ENCODE measurements at places on chromosomes 2 and 18.

- DNase-seq = no peak
Observed at GRCh38 chr2:142756430-142756829, 121.0 kb upstream of the KYNU start.

DNA sequence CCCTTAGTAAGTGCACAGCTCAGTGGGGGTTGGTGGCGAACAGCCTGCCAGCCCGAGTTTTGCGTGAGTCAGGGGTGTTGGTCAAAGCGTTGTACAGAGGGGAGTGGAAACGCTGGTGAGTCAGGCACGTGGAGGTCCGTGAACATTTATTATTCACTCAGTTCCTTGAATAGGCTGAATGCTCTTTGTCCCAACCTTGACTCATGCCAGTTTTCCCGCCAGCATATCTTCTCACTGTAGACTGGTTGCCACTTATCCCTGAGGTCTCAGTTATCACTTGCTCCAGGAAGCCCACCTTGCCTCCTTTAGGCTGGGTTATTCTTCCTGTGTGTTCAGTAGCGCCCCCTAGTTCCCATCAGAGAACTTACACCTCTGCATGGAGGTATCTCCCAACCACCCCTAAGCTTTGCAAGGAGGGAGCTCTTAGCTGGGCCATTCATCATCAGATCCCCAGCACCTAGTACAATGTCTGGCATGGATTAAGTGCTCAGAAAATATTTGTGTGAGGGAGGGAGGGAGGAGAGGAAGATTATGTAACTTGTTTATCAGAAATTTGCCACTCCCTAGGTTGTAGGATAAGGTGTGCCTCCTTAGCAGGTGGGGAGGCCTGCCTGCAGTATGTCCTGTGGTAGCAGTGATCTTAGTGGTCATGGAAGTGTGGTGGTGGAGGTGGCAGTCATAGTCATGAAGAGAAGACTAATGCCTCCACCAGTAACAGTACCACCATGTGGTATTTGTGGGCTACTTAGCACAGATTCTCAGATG, 72.1 kb downstream of the CABLES1 start:
- no peak for DNase-seq

- no peak for DNase-seq
Observed at GRCh38 chr2:111068435-111069058, 52.2 kb upstream of the BCL2L11 start.

DNA sequence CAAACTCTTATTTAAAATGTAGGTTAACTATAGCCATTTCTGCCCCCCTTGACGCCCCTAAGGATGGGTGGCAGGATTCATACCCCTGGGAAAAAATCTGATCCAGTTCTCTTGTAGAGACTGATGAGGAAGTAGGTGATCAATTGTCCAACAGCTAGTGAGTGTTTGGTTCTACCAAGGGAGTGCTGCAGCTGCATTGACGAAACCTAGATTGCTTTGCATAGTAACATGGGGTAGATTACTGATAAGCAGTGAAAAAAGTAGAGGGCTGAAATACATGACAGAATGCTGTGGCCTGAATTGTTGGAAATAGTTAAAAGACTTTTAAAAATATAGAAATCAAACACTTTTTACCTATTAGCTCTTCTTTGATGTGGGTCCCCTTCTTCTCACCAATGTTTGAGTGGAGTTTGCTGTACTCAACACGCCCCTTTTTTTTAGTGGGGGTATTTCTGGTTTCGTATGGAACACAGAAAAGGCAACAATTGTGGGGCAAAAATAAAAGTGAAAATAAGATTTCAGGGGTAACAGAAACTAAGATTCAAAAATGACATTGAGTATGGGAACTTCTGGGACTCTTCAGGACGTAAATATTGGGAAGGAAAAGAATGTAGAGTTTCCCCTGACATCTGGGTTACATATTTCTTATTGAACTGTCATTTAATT, 66.2 kb downstream of the MAIP1 start:
- no peak for DNase-seq

- DNase-seq = no peak
Observed at GRCh38 chr2:38556006-38556801, 46.5 kb downstream of the HNRNPLL start.

- peak; percentile 17 for DNase-seq
Observed at GRCh38 chr2:157782057-157782845, 93.9 kb downstream of the ACVR1 start.

DNA sequence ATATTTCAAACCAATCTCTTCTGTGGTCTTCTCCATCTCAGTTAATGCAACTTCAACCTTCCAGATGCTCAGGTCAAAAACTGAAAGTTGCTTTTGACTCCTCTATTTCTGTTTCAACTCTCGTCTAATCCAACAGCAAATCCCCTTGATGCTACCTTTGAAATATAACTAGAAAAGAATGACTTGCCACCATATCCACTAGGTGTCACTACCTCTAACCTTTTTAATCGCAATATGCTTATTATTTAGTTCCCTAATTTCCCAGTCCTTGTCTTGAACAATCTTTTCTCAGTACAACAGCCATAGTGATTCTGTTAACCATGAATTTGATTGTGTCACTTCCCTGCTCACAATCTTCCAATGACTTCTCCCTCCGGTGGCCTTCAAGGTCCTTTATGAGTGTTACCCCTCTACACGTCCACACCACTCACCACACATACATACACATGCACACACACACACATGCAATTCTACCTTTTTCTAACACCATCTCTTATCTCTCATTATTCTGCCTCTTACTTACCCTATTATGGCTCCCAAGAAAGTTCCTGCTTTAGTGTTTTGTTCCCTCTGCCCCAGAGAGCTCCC, 245.5 kb upstream of the KCNJ3 start:
- DNase-seq = peak; percentile 57

GRCh38 chr2:128325611-128326181, 7.0 kb upstream of the HS6ST1 start:
- DNase-seq = no peak

GRCh38 chr2:220787251-220787650, 784.9 kb downstream of the EPHA4 start:
- DNase-seq = no peak

DNA sequence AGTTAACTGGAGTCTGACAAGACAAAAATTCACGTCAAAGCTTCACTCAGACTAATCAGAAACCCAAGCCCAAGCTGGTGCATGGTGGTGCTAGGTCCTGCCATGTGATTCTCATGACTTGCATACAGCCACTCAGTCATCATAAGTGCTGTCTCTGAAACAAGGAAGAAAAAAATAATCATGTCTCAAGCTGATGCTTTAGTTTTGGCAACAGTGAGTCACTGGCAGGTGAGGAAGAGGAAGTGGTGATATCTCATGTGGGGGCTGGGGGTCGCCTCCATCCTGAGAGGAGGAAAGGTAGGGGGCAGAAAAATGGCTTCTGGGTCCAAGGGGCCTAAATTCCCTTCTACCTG, 136.3 kb downstream of the TMEM163 start:
- no peak for DNase-seq

DNA sequence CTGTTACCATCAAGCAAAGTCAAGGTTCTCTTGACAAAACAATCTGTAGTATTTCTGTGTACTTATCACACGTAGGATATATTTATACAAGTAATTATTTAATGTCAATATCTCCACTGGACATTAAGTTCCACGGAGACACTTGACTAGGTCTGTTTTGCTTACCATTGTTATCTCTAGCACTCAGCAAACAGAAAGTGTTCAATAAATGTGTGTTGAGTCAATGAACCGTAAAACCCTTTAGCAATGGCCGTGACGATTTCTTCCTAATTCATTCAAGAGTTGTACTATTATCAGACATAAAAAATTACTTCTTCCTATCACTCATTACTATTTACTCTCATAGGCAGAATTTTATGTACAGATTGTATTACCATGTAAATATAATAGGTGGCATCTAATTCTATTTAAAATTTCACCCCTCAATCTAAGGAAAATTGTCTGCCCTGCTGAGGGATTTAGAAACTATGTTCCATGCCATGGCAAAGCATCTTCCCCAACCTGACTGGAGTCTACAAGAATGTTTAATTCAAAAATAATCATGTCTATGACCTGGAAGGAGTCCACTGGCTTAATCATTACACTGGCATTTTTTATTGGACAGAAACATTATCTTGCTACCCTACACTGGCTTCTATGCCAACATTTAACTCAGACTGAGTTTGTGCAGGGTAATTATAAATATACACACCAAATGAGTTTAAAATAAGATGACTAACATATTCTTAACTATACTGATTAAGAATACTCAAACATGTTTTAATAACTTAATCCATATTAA, 301.9 kb downstream of the ZEB2 start:
- DNase-seq = no peak

- DNase-seq = no peak
Observed at GRCh38 chr2:19893520-19894133, 8.2 kb downstream of the TTC32 start.

- DNase-seq = no peak
Observed at GRCh38 chr2:220937245-220937644, 634.9 kb downstream of the EPHA4 start.

- no peak for DNase-seq
Observed at GRCh38 chr2:88096708-88097107, 29.1 kb downstream of the SMYD1 start.

- peak; percentile 48 for DNase-seq
Observed at GRCh38 chr2:120934574-120935338, 199.1 kb downstream of the GLI2 start.
